ENCODE measurements at places on chromosomes 13 and 19. TPM values are rescaled to one million over a fixed set of nuclear protein-coding genes. Genes with fewer than 3 reads are reported as not detected.

The PODNL1 gene
- total RNA-seq = not detected

The CGB3 gene
- not detected for total RNA-seq

The FPR2 gene
- 0.36 TPM for total RNA-seq

The HIPK4 gene
- not detected for total RNA-seq

The PPM1N gene
- 1.2 TPM for total RNA-seq

The ZNF560 gene
- not detected for total RNA-seq

The ZNF112 gene
- total RNA-seq = 4.6 TPM

The ZNF208 gene
- 9.5 TPM for total RNA-seq

The PRR12 gene
- total RNA-seq = 5.4 TPM

The ZNF443 gene
- 3.3 TPM for total RNA-seq

The FUT3 gene
- not detected for total RNA-seq

The TRAPPC2B gene
- total RNA-seq = 26.4 TPM

GRCh38 chr19:45972081-45972946 is 1.4 kb downstream of the NOVA2 start:
- DNase-seq = no peak

DNA sequence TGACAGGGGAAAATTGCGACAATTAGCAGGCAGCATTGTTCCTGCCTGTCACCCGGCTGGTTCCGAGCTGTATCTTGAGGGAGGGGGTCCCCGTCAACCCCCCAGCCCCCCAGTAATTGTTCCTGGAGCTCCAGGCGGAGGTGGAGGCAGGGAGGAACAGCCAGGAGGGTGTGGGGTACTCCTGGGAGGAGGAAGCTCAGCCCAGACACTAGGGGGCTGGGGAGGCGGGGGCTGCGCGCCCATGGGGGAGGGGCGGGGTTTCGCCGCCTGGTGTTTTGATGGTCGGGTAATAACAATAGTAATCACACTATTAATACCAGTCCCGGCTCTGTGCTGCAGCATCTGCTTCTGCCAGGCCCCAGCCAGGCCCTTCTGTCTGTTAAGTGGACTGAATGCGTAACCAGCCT is 8.6 kb downstream of the NPAS1 start:
- DNase-seq = no peak

- no peak for DNase-seq
Measured at GRCh38 chr13:50119591-50119990, 104.3 kb downstream of the KCNRG start.

DNA sequence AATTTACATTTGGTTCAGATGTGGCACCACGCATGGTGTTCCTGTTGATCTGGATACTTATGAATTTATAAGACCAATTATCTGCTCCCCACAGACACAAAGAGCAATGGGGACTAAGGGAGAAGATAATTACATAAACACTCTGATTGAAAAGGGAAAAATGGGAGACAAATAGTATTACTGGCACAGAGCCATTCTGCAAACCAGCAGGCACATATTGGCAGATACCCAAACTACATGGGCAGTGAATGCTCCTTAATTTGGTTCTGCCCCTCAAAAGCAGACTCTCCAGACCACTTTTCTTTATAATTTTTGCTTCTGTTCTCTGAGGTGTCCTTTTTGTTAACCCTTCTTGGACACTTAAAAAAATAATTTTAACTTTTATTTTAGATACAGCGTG is 1674.2 kb downstream of the PCDH9 start:
- no peak for DNase-seq

GRCh38 chr19:10552510-10553053 is 8.9 kb downstream of the ATG4D start:
- DNase-seq = no peak

DNA sequence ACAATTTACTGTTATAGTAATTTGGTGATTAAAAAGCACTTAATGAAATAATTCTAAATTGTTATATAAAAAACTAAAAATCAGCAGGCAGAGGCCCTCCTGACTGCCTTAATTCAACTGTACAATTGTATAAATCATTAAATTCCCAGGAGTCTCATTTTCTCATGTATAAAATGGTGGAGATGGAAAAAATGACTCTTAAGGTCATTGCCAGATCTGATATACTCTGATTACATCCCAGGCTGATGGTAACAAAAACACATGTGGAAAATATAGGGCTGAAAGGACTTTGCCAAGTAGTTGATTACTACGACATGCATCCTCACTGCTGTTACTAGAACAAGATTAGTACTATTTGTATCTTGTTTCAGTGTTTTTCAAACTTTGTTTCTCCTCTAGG is 1020.0 kb upstream of the SLC10A2 start:
- no peak for DNase-seq

- DNase-seq = no peak
Measured at GRCh38 chr13:22211876-22212275, 541.0 kb downstream of the FGF9 start.

DNA sequence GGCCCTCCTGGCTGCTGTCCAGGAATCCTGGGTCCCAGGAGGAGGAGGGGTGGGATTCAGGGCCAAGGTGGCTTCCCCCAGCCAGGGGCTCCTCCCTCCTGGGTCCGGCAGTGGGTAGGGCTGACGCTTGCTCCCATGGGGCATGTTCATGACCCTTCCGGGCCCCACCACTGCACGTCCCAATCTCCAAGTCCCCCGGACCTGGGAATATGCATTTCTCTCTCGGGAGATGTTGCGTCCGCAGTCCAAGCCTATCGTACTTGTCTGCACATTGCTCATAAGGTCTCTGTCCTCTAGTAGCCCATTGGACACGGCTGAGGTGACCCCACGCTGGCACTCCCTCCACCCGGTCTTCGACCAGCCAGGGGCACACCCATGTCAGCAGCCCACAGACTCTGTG is 192.3 kb downstream of the TEX29 start:
- no peak for DNase-seq

- DNase-seq = no peak
Measured at GRCh38 chr19:27986299-27986698, 1226.7 kb downstream of the UQCRFS1 start.

DNA sequence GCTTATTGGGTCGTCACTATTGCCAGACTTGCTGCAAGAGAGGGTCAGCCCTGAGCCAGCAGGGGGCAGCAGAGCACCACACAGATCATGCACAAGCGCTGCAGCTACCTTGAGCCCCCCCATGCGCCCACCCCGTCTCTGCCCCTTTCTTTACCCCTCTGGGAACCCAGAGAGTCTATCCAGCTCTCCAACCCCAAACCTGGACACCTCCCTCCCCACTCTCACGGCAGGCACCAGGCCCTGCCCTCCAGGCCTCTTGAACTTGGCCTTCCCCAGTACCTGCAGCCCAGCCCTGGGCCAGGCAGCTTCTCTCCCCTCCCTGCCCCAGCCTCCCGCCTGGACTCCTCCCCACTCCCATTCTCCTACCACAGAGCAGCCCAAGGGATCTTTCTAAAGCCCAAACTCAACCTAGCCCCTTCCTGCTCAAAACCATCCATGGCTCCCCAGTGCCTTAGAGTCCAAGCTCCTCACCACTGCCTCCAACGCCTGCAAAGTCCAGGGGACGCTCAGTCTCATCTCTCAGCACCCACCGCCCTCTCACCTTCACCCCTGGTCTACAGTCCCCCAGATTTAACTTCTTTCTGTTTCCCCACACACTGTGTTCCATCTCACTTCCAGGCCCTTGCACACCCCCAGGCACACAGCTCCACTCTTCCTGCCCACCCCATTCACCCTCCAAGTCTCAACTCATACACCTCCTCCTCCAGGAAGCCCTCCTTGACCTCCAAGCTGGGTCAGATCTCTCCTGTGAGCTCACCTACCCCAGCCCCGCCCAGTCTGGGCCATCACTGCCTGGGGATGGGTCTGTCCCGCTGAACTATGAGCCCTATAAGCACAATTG is 9.4 kb upstream of the CEACAM16 start:
- peak; percentile 77 for DNase-seq

DNA sequence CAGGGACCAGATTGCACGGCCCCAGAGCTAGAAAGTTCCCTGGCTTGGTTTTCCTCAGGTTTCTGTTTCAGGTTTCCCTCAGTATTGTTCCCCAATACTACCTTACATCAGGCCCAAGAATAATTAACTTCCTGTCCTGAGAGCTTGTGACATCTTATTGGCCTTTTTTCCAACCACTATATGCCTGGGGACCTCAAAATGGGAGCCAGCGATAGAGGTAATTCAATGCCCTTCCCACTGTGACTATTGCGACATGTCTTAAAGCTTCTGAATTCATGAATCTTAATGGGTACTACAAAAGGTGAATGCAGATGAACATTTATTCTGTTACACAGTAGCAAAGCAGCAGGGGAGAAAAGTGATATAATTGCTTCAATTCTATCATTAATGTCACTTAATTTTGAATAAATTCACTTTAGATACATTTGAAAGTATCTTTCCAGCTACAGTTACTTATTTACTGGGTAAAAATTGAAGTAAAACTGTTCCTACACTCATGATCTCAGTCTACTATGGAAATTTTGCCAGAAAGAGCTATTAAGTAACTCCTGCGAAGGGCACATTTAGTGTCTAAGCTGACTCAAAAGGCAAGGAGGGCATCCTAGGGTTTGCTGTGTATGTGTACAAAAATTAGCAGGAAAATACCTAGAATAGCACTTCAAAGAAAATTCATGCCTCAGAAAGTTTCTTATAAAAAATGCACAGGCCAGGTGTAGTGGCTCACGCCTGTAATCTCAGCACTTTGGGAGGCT is 4.1 kb downstream of the CRYL1 start:
- DNase-seq = no peak

DNA sequence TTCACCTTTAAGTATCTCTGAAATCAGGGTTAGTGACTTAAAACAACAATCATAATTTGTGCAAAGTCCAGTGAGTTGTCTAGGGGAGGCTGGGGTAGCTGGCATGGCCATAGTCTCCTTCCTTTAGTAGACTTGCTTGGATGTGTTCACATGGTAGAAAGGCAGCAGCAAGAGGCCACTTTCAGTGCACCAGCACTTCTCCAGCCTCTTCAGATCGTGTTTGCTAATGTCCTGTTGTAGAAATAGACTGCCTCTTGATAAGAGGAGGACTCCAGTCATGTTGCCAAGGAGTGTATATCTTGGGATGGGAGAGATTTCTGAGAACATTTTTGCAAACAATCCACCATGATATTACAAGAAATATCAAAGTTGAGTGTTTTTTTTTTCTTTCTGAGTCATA is 22.9 kb downstream of the WDFY2 start:
- DNase-seq = no peak

- DNase-seq = no peak
Measured at GRCh38 chr19:15864824-15865223, 33.0 kb downstream of the CYP4F2 start.

GRCh38 chr13:74922963-74923362 is 559.0 kb downstream of the TBC1D4 start:
- DNase-seq = no peak

GRCh38 chr19:47619763-47620162 is 10.8 kb downstream of the BICRA start:
- no peak for DNase-seq

GRCh38 chr13:113651511-113652403 is 6.2 kb downstream of the ATP4B start:
- DNase-seq = peak; percentile 60

- no peak for DNase-seq
Measured at GRCh38 chr13:44259045-44260027, 114.3 kb upstream of the SERP2 start.

DNA sequence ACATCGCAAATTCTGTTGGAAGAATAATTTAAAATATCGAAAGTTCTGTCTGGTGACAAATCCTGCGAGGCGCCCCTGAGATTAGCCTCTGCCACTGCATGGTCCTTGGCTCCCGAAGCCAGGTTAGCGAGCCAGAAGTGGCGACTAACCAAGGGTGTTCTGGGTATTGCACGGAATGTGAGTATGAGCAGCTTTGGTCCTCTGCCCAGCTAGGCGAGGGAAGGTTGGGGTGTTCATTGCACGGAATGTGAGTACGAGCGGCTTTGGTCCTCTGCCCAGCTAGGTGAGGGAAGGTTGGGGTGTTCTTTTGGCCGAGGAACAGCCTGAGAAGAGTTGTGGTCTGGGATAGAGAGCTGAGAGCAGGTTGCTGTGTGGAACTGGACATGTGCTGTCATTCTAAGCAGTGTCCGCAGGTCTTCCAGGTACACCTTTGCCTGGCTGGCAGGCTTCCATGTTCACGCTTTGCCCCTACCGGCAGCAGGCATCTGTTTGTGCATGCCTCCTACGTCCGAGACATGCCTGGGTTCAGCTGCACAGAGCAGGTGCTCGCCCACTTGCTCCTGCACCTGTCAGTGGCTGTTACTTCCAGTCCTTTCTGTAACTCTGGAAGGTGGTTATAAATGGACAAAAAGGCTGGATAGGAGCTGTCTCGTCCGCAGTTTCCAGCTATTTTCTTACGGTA is 18.3 kb upstream of the TEX29 start:
- no peak for DNase-seq

- DNase-seq = no peak
Measured at GRCh38 chr19:42497492-42498168, 30.7 kb downstream of the CEACAM1 start.

GRCh38 chr19:40614622-40615411 is 13.6 kb downstream of the LTBP4 start:
- DNase-seq = peak; percentile 95

GRCh38 chr19:17883627-17884410 is 12.1 kb downstream of the SLC5A5 start:
- no peak for DNase-seq

DNA sequence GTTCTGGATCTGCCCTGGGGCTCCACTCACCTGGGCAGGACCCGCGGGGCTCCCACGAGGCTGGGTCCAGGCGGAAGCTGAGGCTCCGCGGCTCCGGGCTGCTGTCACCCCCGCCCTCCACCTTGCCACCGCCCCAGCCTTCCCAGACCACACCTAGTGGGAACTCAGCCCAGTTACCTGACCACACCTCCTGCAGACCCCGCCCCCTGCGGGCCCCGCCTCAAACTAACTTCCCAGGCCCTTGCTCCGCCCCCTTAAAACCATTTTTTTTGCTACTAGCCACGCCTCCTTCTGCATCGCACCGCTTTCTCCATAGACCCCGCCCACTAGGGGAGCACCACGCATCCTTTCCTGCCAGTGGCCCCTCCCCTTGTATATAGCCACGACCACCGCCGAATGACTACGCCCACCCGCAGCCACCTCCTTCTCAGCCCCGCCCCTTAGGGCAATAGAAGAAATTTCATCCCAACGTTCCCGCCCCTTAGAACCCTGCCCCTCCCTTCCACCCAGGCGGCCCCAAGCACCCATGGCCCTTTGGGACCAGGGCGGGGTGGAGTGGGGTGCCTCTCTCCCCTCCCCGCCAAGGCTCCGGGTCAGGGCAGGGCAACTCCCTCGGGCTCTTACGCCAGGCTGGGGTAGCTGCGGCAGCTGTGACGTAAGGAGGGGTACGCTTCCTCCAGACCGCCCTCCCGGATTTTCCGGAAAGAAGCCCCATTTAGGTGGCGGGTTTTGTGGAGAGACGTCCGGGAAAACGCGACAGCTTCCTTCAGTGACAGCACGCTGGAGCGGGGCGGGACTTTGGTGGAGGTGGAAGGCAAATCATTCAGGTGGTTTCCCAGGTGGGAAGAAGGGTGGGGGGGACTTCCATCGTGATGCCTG is at the start of gene SH2D3A:
Gene SH2D3A, minus strand, starts transcription at position 79 of the 879 bp plus-strand sequence. CDS start 3,687 bp downstream, outside the sequence.
- peak; percentile 70 for DNase-seq

Data from sigmoid colon (tissue), 7 donors.